CD14-positive monocyte (primary cell): ENCODE measurements at places on chromosomes 5 and 9. TPM values are rescaled to one million over a fixed set of nuclear protein-coding genes. Genes with fewer than 3 reads are reported as not detected.

The KCNV2 gene
- not detected for polyA plus RNA-seq

The ZDHHC11 gene
- 0.93 and 1.8 TPM in 2 replicates for polyA plus RNA-seq

The SH3PXD2B gene
- 0.31 TPM for polyA plus RNA-seq

The ORM2 gene
- polyA plus RNA-seq, result not detected

The OXCT1 gene
- polyA plus RNA-seq, result 3.4 TPM

The CENPK gene
- polyA plus RNA-seq, result 0.27 TPM in 1 of 2 replicates, not detected in the other

The FOXD4 gene
- not detected in 2 replicates for polyA plus RNA-seq

The SLC46A2 gene
- 87.0 TPM for polyA plus RNA-seq

The TAF11L10 gene
- polyA plus RNA-seq, result not detected

The SV2C gene
- polyA plus RNA-seq, result 0.02 TPM

The ZNF354C gene
- polyA plus RNA-seq, result 0.25 TPM

The CYFIP2 gene
- 45.6 TPM for polyA plus RNA-seq

The HTR4 gene
- polyA plus RNA-seq, result not detected

The RAD50 gene
- polyA plus RNA-seq, result 5.8 TPM
